Vagina (tissue), 2 donors: ENCODE measurements at places on chromosomes 11 and 22.

DNA sequence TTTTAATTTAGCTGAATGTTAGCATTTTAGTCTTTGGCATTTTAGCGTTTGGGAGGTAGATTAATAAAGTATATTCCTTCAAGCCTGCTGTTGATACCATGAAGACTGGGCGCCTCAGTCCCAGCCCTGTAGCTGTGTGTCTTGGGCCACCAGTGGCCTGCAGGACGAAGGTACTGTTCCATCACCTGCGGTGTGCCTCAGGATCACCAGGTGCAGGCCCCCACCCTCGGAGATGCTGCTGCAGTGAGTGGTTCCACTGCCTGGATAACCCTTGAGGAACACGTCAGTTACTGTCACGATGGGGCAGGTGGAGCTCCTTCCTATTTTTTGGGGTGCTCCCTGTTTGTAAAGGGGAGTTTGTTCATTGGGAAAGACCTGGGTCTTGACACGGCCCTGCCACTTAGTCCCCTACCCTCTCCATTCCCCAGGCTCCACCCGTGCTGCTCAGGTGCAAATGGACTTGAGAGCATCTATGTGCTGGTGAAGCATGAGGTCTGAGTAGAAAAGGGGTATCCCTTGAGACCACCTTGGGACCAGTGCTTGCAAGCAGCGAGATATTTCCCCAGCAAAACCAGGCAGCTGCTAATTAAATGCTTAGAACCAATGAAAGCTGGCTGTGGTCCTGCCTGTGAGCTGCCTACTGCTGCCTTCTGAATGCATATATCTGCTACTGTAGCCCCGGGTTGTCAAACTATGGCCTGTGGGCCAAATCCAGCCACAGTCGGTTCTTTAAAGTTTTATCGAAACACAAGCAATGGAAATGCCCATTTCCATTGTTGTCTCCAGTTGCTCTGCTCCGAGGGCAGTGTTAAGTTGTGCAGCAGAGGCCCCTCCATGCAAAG, 28.7 kb downstream of the INCENP start:
- DNase-seq = peak; percentile 64

GRCh38 chr11:870127-870413, 27.4 kb downstream of the TSPAN4 start:
- DNase-seq = no peak

- no peak for DNase-seq
These were observed 11.0 kb downstream of the CARS1 start for GRCh38 chr11:3046190-3046589.

DNA sequence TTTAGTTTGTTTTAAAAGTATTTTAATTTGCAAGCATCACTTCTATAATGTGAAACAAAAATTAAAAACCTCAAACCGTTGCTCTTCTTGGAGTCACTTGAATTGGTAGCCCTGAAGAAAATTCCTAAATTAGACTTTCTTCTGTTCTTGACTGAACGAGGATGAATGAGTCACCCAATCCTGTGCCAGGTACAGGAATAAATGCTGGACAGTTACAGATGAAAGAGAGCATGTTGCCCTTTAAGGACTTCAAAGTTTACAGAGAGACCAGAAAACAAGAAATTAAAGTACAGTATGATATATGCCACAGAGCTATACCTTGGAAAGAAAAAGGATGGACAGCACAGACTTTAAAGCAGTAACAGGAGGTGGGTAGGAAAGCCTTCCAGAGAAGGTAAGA, 41.3 kb upstream of the CXCR5 start:
- no peak for DNase-seq

- DNase-seq = no peak
These were observed 1.7 kb downstream of the ZBED4 start for GRCh38 chr22:49855251-49855911.

- no peak for DNase-seq
These were observed 78.8 kb downstream of the DGCR2 start for GRCh38 chr22:19043121-19044085.

DNA sequence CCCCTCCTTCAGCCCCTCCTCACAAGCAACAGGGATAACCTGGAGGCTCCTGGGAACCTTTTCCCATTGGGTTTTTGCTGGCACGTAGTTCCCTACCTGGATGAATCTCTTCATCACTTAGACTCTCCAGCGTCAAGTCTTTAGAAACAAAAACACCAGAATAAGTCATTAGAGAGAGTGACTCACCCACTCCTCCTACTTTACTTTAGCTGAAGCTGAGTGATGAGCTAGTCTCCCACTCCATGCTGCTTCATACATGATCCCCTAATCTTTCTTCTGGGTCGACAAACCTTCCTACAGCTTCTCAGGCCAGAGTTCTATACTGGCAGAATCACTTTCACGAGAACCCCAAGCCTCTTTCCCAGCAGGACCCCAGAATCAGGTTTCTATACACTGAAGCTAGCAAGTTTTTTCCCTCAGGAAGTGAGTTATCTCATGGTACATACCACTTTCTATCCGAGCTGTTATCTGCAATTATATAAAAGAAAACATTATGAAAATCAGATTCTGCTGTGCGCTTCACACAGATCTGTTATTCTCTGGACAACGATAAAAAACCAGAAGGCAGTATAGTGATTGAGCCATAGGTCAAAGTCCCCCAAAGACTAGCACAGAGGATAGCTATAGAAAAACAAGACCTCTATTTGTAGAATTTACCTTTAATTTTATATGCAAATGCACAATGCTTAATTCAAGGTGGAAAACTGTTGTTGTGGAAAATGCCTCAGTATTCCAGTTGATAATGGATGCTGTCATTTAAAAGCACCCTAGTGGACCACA, 18.7 kb downstream of the DRICH1 start:
- DNase-seq = no peak

- DNase-seq = no peak
These were observed 2.5 kb downstream of the SELENOM start for GRCh38 chr22:31104869-31105268.

GRCh38 chr22:30485362-30485988, 13.7 kb upstream of the SEC14L3 start:
- no peak for DNase-seq

DNA sequence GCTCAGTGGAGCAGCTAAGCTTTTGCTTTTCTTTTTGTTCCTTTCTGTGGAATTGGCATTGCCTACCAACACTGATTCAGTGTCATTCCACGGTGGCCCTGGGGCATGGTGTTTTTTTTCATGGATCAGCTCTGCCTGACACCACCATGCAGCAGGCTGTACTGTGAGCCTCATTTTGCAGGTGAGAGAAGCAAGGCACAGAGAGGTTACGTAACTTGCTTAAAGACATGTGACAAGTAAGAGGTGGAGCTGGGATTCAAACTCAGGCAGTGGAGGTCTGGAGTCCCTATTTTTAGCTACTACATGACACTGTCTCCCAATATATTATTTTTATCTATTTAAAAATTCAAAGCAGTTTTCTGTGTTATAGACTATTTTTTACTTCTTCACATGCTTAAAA, 44.4 kb downstream of the APOL3 start:
- no peak for DNase-seq

DNA sequence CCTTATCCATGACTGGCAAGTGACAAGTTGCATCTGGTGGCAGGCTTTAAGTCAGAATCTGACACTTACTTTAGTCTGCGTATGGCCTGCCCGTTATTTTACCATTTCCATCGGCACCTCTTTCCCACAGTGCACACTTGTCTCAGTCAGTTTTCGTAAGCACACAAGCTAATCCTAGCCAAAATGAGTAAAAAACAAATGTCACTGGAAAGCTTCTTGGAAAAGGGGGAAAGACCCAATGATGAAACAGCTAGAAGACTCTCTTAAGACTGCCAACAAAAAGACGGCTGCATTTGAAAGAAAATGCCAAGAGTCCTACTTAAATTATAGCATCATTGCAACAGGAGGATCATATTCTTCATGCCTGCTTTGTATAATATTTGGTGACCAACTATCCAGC, 457.9 kb upstream of the ISX start:
- DNase-seq = no peak

DNA sequence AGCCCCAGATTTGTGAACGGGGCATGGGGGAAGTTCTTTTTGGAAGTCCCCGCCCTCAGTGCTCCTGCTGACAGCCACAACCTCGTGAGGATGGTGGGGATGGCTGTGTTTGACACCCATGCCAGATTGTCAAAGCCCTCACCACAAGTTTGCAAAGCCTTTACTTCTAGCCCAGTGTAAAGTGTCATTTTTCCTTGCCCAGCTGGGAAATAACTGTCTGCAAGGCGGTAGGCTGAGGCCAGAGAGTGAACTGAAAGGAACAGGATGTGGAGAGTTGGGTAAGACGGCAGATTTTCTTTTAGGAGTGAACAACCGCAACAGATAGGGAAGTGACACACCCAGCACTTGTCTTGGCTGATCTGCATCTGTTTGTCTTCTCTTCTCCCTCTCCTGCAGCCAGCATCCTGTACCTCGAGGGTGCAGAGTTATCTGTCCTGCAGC, 13.6 kb downstream of the IL17RA start:
- DNase-seq = no peak

DNA sequence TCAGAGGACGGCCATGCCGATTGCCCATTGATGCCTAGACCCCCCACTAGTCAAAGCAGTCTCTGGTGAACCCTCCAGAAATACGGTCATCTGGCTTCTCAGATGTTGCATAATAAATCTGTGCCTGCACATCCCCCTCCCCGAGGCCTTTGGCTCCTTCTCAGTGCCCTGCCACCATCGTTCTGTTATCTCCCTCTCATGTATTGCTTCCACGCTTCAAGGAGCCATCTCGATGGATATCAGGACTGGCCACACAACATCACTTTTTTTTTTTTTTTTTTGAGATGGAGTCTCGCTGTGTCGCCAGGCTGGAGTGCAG, 1.6 kb upstream of the RRP7A start:
- no peak for DNase-seq

- no peak for DNase-seq
These were observed 839 bp downstream of the CBY1 start for GRCh38 chr22:38657045-38657909.

DNA sequence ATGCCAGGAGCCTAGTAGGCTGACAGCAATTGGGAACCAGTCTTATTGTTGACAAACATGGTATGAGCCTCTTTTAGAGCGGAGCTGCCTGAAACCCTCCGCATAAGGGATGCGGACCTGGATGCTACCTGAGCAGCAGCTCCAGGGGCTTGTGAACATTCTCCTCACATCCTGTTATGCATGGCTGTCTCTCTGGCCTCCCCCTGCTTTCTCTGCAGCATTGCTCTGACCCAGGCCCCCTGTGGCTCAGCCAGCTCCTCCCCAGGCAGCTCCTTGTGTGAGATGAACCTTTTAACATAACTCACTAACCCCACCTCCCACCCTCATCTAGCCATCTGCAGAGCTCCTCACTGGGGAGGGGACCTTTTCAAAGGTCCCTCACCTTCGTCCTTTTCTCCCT, 6.0 kb downstream of the BMAL1 start:
- DNase-seq = no peak

DNA sequence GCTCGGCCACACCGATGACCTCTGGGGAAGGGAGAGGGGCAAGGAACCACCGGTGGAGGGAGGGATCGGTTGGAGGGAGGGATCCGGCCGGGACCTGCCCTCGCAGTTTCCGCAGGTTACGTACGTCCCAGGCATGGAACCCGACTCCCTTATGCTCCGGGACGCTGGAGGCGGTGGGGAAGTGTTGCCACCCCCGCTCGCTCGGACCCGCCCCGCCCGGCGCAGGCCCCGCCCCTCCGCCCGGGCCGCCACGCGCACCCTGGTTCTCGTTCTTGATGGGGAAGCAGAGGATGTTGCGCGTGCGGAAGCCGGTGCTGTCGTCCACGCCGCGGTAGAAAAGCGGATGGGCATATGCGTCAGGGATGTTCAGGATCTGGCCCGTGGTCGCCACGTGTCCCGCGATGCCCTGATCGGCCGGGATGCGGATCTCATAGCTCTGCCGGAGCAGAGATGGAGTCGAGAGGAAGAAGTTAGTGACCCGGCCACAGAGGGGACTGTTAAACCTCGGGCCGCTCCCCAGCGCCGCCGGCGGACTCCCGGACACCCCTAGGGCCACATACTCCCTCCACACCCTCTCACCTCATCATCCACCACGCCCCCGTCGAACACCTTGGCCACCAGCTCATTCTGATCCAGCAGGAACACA, 89.8 kb downstream of the PDE2A start:
- DNase-seq = no peak

DNA sequence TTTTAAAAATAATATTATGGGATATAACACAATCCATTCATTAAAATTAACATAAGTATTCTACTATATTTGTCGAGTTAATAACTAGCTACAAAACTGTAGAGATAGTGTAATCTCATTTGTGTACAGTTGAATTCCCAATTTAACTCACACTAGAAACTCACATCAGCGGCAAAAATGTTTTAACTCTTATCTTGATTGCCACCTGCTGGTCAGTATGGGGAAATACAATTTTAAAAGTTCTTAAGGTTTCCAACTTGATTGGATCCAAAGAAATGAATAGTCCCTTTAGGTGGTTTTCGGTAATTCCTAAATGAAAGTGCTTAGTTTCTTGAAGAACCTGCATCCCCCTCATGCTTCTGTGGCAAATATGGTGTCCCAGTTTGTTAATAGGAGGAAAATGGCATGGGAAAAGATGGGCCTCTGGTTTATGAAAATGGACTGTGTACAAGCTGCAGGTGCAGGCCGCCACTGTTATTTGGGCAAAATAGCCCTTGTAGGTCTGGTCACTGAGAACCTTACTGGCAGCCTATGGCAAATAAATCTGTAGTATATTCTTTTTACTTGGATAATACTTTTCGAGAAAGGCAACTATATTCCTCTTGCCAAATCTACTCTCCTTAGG, 33.7 kb upstream of the SLC17A6 start:
- no peak for DNase-seq

GRCh38 chr11:74311352-74311926, at the start of gene P4HA3:
TSS of gene P4HA3 (minus strand) at chr11:74311640. CDS start at chr11:74311611, 29 bp downstream.
- DNase-seq = no peak

DNA sequence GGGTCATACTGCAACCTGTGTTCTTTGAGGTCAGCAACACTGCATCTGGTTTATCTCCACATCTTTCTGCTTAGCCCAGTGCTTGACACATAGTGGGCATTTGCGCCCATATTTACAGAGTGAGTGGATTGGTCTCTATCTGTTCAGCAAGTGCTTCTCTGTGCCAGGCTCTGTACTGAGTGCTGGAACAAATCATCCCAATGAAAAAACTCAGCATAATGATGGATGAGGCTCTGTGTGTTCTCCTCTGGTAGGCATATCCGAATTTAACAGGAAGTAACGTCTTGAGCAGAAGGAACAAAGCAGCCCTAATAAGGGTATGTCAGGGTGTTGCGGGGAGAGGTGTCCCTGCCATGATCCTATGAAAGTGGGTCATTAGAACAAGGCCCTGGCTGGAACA, 46.0 kb downstream of the MCM5 start:
- DNase-seq = no peak

GRCh38 chr11:27830206-27830605, 130.0 kb upstream of the BDNF start:
- no peak for DNase-seq

- DNase-seq = no peak
These were observed 6.9 kb downstream of the TST start for GRCh38 chr22:37012262-37012904.

- DNase-seq = no peak
These were observed 8.4 kb downstream of the BEST1 start for GRCh38 chr11:61958590-61958989.

DNA sequence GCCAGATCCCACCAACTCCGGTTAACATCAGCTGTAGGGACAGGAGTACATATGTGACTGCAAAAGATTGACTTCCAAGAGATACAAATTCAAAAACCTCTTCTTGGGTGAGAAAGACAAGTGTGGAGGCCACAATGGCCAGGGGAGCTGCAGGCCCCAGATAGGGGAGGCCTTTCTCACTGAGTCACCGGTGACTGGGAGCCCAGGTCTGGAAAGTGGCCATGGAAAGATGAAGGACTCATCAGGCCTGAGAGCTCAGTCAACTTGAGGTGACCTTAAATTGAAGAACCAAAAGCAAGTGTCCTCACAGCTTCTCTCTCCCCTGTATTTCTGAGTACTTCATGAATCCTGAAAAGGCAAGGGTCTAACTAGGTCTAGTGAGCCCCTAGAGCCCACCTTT, 90.4 kb upstream of the CLPB start:
- no peak for DNase-seq
